ENCODE measurements at places on chromosomes 5 and 9.

DNA sequence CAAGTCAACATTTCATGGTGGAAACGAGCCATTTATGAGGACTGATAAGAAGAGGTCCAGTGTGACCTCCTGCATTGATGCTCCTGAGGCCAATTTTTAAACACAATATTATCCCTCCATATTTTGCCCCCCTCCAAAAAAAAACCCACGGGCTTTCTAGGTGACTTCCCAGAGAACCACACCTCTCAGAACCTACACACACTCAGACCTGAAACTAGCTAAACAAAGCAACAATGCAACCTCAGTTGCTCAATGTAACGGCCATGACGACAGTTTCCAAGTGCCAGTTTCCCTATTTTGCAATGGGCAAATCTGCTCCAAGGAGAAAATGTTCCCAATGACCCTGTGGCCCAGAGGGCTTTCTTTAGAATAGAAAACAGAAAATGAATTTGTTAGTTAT lies 3.5 kb downstream of the NRG2 start:
- DNase-seq, result no peak

- no peak for DNase-seq
These were observed 28.1 kb upstream of the ZNF462 start for GRCh38 chr9:106834888-106835287.

DNA sequence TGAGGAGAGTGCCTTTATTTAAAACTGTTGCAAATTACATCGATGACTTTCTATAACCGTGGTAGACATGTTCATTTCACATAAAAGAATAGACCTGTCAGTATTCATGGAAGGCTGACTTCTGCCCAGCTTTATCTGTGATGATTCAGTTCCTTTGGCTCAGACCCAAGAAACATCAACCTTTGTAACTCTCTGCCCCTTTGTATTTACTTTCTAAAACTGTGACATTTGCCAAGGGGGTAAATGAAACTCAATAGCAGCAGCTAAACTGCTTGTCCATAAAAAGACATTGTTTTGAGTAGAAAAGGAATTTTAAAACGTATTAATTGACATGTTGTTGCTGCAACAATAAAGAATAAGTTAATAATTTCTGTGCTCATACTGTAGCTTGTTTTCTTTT lies 137.8 kb upstream of the ANKH start:
- DNase-seq, result no peak

DNA sequence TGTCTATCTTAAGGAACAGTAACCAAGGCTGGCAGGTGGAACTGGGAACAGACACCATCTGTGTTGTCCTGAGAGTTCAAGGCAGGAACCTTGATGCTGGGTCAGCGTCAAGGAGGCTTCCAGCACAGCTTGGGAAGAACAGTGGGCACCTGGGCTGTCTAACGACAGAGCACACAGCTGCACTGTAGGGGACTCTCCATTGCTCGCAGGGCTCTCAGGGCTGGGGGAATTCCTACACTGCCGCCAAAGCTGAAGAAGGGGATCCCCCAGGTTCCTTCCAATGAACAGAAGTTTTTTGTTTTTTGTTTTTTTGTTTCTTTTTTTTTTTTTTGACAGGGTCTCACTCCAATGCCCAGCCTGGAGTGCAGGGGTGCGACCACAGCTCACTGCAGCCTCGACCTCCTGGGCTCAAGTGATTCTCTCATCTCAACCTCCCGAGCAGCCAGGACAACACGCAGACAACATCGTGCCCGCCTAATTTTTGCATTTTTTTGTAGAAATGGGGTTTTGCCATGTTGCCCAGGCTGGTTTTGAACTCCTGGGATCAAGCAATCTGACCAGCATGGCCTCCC lies 81.9 kb downstream of the PTPN3 start:
- no peak for DNase-seq

GRCh38 chr5:150120062-150120441 lies 33.7 kb upstream of the CSF1R start:
- DNase-seq, result no peak

- peak; percentile 18 for DNase-seq
These were observed 187.4 kb downstream of the ARHGAP26 start for GRCh38 chr5:142957528-142957927.

- peak; percentile 51 for DNase-seq
These were observed 19.3 kb downstream of the RFK start for GRCh38 chr9:76374783-76375559.

DNA sequence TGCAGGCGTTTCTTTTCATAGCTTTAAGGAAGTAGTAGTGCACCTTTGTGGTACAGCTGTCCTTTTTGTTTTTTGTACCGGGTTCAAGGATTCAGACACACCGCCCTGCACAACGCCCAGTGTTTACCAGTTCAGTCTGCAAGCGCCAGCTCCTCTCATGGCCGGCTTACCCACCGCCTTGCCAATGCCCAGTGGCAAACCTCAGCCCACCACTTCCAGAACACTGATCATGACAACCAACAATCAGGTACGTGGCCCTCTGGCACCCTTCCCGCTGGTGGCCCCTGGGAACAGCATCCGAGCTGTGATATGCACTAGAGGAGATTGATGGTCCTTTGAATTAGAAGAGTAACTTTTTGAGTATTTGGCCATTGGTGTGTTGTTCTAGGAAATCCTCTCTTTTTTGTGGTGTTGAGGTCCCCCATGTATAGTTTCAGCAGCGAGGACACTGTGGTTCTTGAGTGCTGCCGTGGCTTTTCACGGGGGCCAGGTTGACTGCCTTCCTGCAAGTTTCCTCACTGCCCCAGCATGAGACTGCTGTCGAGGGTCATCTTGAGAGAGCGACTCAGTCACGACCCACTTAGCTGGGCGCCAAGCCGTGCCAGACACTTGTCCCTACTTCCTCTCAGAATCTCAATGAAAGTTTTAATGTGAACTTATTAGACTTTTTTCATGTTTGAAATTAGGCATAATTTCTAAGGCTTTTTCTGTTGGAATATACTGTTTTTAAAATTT lies 37.9 kb downstream of the TENT4A start:
- DNase-seq, result no peak

DNA sequence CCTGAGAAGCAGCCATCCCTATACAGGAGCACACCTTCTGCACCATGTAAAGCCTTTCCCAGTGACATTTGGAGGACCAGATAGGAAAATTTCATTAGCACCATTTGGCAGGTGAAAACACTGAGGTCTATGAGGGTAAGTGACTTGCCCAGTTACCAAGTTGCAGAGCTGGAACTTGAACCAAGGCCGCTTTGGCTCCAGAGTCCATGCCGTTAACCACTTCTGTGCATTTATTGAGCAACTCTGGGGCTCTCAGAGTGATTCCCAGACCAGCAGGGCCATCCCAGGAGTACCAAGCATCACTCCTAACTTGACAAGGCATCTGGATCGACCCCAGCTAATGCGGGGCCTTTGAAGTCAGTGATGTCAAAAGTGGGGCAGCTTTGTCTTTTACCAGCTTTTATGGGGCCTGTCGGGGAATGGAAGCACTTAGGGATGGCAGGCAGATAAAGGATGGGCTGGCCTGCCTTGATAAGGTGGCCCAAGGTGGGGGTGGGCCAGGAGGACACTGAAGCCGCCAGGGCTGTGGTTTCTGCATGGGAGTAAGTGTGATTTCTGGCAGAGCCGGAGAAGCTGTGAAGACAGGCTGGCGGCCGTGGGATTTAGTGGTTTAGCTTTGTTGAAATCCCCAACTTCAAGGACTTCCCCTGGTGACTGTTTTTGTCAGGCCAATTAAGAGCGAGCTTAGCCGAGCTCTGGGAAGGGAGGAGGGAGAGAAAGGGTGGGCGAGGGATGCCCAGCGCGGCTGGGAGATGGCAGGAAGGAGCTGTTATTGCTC lies 127.3 kb downstream of the MACROH2A1 start:
- DNase-seq, result peak; percentile 82

DNA sequence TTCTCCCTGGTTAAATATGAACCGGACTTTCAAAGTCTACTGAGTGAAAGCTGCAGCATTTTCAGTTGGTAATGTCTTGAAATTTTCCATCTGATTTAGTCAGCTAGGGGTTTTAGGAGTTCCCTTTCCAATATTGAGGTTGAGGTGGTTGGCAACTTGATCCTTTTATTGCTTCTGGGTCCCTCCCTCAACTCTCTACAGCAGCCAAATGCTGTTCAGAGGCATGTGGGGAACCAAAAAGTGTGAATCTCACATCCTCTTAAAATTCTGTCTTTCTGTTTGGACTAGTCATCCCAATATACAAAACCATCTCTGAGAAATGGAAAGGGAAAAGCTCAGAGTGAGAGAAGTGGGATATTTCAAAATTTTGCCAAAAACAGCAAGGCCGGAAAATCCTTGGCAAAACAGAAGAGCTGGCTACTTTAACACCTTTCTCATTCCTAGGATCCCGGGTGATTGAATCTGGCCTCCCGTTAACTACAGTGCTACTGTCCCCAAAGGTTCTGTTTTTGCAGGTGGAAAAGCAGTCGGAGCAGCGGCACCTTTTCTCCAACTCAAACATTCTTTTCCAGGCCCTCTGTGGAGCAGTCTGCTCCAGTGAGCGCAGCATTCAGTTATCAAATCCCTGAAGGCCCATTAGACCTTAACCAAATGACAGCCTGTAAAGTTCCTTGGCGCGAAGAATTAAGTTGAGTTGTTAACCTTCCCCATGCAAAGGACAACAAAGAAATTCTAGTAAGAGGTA lies 345.9 kb upstream of the NUDT12 start:
- no peak for DNase-seq
